Chondrocyte (in vitro differentiated cells): ENCODE measurements at places on chromosomes 5 and 9. TPM values are rescaled to one million over a fixed set of nuclear protein-coding genes. Genes with fewer than 3 reads are reported as not detected.

The FCN1 gene
- total RNA-seq: not detected in 3 replicates

DNA sequence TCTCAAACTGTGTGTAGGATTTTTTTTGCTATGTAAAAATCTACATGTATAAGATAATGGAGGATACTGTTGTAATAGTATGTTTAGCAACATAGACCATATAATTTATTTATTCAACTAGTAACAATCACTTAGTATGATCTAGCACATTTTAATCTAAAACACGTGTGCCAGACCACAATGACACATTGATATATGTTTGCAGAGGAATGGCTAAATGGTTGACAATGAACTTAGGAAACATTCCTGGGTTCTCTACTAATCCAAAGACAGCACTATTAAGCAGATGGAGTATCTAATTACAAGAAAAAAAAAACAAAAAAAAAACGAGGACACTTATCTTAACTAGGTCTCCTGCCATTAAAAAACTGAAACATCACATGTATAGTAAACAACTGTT lies 261.7 kb upstream of the PAPPA start:
- no peaks in the 10 kb centered on the region for H3K27me3 ChIP-seq
- H3K27ac ChIP-seq: no peak overlapping the region
- H3K36me3 ChIP-seq: peaks cover 9% of the 10 kb centered on the region
- DNase-seq: no peak
- no peak overlapping the region for H3K4me3 ChIP-seq

The OTULINL gene
- 4.3 to 5.6 TPM (median 5.4 TPM) in 3 replicates for total RNA-seq

- no peaks in the 10 kb centered on the region for H3K27me3 ChIP-seq
- peaks cover 3% of the 10 kb centered on the region for H3K36me3 ChIP-seq
- peaks cover under 1% of the 10 kb centered on the region for H3K4me1 ChIP-seq
Observed at GRCh38 chr5:150077060-150077459, 9.3 kb downstream of the CSF1R start.

DNA sequence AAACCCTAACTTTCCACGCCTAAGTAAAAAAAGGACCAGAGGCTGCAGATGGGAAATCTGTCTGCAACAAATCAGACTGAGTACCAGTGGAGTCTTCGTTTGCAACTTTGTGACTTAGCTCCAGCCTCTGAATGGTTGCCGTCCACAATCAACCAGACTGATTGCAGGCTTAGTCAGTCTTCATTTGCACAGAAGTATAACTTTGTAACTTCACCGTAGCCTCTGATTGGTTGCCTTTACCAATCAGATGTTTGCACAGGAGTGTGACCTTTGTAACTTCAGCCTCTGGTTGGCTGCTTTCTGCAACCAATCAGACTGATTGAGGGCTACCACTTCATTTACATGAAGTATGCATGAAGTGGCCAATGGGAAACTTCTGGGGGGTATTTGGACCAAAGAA lies 53.7 kb downstream of the TGFBR1 start:
- no peak overlapping the region for H3K4me3 ChIP-seq
- DNase-seq: no peak
- peaks cover 3% of the 10 kb centered on the region for H3K27me3 ChIP-seq
- no peak overlapping the region for H3K27ac ChIP-seq
